ENCODE measurements at places on chromosomes 3 and 15. TPM values are rescaled to one million over a fixed set of nuclear protein-coding genes. Genes with fewer than 3 reads are reported as not detected.

FGF12 gene
- polyA plus RNA-seq = 5.0 TPM

CRYGS gene
- 5.9 TPM for polyA plus RNA-seq

GBE1 gene
- 11.9 TPM for polyA plus RNA-seq

- no peak for DNase-seq
- H3K27me3 ChIP-seq = no peaks in the 10 kb centered on the region
- H3K4me1 ChIP-seq = no peaks in the 10 kb centered on the region
Measured at GRCh38 chr3:140347151-140347550, 330.7 kb upstream of the TRIM42 start.

DNA sequence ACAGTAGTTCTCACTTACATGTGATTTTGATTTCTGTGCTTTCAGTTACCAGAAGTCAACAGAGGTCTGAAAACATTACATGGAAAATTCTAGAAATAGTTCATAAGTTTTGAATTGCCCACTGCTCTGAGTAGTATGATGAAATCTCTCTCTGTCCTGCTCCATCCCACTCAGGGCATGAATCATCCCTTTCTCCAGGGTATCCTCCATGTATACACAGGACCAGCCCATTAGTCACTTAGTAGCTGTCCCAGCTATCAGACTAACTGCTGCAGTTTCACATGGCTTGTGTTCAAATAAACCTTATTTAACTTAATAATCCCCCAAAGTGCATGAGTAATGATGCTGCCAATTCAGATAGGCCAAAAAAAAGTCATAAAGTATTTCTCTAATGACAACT is 38.6 kb downstream of the EPHA3 start:
- no peak for DNase-seq
- no peak overlapping the region for H3K4me3 ChIP-seq
- H3K36me3 ChIP-seq = no peaks in the 10 kb centered on the region
- H3K27ac ChIP-seq = no peak overlapping the region
- no peaks in the 10 kb centered on the region for H3K27me3 ChIP-seq

Measured in stomach (tissue), 19 donors.